ENCODE measurements at places on chromosomes 6 and 20.

- no peak for DNase-seq
Measured at GRCh38 chr20:54070187-54070987, at the start of gene BCAS1. TSS of gene BCAS1 (minus strand) at chr20:54070594. CDS start at chr20:54058718, 11,876 bp downstream.

GRCh38 chr20:40110311-40110831 is 578.7 kb downstream of the MAFB start:
- no peak for DNase-seq

DNA sequence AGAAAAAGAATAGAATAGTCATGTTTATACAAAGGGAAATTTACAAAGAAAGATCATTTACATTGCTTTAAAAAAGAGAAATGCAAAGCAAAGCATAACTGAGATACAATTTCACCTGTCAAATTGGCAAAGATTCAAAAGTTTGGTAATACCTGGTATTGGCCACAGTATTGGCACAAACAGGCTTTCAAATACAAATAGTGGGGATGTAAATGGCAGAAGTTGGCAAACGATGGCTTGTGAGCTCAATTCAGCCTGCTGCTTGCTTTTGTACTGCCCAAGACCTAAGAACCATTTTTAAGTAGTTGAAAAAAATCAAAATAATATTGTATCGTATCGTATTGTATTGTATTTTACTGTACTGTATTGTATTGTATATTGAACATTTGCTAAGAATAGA is 194.5 kb upstream of the JAG1 start:
- no peak for DNase-seq

DNA sequence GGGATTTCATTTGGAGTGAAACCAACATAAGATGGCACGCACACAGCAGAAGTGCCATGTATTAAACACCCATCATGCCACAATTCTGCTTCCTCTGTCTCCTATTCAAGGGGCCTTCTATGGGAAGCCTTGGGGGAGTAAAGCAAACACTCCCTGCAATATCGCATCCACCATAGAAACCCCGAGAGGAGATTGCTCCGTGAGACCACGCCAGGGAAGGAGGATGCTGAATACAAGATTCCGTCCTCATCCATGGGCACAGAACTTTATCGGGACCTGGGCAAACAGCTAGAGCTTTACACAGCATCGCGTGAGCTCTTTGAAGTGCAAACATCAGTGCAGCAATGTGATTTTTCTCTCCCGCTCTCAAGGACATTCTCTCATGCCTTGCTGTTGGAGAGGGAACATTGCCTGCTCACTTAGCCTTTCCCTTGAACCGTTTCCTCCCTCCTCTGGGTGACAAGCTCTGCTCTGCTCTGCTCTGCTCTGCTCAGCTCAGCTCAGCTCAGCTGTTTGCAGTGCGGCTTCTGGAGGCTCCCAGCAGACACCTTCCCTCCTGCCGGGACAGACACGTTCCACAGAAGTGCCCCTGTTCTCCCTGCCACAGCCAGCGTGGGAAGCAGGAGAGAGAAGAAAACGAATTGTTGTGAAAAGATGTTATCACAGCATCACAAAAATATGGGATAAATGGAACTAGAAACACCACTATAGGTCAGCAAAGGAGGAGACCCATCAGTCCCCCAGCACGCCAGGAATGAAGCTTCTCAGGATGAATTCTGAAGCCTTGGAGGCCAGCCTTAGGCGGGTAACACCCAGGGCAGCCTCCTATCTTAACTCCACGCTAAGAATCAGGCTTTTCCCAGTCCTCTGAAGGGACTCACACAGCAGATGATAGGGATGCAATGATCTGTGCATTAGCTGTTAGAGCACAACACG is 48.2 kb downstream of the RNASET2 start:
- DNase-seq: no peak

GRCh38 chr6:43582911-43583310 is 6.9 kb downstream of the POLH start:
- peak; percentile 31 for DNase-seq

DNA sequence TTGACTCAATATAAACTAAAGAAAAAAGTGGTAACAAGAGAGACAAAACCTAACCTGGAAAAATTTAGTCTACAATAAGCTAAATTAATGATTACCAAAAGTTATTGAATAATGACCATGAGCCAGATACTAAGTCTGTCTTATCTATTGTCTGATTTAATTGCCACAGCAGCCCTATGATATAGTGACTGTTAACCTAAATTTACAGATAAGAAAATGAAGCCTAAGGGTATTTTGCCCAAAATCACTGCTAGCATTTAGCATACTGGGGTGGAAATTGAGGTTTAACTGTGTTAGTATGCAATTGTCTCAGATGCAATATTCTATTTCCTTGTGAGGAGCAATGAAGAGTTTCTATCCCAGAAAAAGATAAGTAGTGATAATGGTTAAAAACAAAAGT is 361.0 kb upstream of the EYS start:
- no peak for DNase-seq

DNA sequence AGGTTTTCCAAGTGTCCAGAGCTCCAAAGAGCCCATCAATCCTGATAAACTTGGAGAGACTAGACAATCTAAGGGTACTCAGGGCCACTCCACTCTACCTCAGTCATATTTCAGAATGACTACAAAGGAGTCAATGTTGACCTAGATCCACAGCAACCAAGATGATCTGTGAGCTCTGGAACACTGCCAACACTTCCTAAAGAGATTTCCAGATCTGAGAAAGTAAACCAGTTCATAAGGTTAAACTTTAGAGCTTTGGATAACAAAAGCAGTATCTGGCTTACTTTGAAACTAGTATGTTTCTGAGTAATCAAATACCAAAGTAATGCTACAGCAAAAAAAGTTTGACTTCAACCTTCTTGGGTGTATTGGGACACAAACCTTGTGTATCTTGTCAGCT is 122.7 kb downstream of the BTBD9 start:
- no peak for DNase-seq

DNA sequence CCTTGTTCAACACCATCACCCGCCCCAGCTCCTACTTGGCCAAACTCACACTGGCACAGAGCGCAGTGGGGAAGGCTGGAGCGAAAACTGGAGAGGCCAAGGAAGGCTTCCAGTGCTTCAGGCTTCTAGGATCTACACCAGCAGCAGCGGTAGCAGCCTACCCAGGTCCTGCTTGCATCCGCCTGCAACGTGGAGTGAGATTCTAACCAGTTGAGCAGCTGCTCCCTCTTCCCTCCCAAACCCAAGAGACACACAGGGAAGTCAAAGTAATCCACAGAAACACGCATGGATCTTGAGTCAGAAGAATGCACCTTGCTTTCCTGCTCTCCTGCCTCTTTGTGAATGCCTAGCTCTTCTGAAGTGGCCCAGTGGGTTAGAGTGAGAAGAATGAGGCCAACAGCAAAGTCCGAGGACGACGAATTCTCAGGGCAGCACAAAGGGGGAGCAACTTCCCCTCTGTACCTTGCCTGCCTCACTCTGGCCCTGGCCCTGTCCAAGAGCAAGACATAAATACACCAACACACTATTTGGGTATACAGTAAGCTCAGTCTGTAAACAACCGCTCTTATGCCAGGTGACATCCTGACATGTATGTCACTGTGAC is 95.9 kb upstream of the FOXQ1 start:
- DNase-seq: no peak

GRCh38 chr6:30394139-30394538 is 49.2 kb downstream of the RPP21 start:
- DNase-seq: no peak

DNA sequence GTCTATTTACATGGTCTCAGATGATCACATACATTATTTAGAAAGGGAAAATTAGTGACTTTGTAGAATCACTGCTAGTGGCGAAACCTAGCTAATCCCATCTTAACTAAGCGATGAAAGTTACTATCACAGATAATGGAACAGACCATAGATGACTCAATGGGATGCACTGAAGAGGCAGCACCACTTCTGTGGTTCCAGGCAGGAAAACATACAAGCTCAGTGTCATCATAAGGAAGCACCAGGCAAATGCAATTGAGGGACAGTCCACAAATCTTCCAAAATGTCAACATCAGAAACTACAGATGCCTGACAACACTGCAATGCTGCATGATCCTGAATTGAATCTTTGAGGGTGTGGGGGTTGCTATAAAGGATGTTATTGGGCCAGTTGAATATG is 15.9 kb upstream of the SNAI1 start:
- no peak for DNase-seq

DNA sequence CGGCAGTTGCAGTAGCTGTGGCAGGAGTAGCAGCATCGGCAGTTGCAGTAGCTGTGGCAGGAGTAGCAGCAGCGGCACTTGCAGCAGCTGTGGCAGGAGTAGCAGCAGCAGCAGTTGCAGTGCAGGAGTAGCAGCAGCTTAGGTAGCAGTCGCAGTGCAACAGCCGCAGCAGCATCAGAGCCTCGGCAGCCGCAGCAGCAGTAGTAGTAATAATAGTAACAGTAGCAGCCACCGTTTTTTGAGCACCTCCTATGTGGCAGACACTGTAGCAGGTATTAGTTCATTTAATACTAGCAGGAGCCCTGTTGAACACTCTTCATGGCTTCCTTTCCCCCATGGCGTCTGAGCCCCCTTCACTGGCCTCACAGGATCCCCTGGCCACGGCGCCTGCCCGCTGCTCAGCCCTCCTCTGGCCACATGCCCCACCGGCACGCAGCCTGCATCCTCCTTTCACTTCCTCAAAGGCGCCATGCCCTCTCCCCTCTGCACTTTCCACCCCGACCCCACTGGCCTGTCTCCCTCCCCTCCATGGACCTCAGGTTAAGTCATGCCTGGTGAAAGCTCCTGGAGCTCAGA is 19.1 kb upstream of the IRF4 start:
- no peak for DNase-seq

- no peak for DNase-seq
Measured at GRCh38 chr6:108510461-108511319, 50.0 kb upstream of the FOXO3 start.

DNA sequence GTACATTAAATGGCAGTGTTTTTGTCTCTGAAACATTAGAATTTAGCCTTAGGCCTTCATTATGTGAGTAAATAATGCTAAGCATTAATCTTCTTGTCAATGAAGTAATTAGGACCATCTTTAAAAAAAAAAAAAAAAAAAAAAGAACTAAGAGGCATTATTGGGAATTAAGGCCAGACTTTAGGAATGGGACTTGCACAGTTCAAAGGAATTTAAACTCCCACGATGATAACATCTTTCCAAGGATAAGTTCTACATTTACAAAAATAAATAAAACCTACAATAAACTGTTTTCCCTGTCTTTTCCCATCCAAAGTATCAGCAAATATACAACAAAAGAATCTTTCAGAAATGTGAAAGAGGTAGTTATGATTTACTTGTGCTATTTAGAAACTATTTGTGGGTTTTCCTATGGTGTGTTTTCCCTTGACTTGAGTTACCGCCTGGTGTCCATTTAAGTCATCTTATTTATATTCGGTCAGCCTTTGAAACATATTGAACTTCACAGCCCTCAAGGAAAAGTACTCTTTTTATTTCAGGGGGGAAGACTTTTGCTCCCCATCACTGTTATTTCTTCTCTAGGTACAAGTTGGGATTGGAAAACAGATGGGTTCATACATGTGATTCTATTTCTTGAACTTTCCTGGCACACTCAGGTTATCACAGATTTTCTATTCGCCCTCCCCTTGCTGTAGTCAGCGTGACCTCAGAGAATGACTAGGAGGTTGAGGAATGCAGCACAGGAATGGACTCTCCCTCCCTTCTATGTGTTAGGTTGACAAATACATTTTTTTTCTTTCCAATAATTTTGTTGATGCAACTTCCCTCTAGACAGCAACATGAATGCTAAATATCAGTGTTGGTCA is 13.6 kb downstream of the STMND1 start:
- DNase-seq: peak; percentile 90

GRCh38 chr6:125839879-125840278 is 49.1 kb downstream of the NCOA7 start:
- DNase-seq: no peak

DNA sequence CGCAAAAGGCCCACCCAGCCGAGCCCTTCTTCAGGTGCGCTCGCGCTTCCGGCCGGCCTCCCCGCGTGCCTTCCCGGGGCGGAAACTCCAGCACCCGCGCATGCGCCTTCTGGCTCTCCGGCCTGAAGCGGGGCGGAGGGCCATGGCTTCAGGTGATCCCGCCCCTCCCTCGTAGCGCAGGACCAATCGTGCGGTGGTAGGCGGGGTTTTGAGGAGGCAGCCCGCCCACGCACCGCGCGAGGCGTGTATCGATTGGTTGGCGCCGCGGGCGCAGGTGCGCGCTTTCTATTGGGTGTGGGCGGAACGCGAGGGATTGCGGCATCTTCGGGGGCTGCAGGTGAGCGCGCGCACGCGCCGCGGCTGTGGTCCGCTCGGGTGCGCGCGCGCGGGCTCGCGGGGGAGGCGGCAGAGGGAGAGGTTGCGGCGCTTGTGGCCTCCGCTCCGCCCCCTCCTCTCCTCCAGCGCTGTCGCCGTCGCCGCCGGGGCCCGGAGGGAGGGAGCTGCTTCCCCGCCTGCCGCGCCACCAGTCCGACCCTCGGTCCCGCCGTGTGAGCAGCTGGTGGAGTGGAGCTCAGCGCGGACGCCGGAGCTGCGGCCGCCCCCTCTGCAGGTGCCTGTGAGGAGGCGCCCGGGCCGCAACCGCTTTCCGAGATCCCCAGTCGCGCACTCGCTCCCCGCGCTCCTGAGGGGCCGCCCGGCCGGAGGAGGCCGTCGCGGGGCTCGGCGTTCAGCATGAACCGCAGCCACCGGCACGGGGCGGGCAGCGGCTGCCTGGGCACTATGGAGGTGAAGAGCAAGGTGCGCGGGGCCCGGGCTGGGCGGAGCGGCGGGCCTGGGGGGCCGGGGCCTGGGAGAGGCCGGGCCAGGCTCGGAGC is at the start of gene PARD6B:
TSS of gene PARD6B (plus strand) at position 526 of the 875 bp plus-strand sequence. CDS start at position 733, 207 bp downstream.
- DNase-seq: peak; percentile 71

All from fibroblast of gingiva (primary cell).